ENCODE measurements at places on chromosomes 6 and 20. TPM values are rescaled to one million over a fixed set of nuclear protein-coding genes. Genes with fewer than 3 reads are reported as not detected.
A peak's percentile ranks its signal among the peaks of the same experiment; 100 is the strongest.

Gene OR12D1
- total RNA-seq: not detected

Gene CNKSR3
- total RNA-seq: not detected

Gene EDN3
- 0.22 TPM for total RNA-seq

Gene PTCRA
- total RNA-seq: not detected

Gene SIRPD
- 0.17 TPM for total RNA-seq

Gene RSPO3
- total RNA-seq: not detected

Gene BYSL
- total RNA-seq: 29.3 TPM

Gene LRFN2
- 0.08 TPM for total RNA-seq

Gene OR2J3
- not detected for total RNA-seq

Gene EFCAB8
- total RNA-seq: 1.2 TPM

Gene NRSN1
- not detected for total RNA-seq

Gene LY6G6C
- total RNA-seq: not detected

DNA sequence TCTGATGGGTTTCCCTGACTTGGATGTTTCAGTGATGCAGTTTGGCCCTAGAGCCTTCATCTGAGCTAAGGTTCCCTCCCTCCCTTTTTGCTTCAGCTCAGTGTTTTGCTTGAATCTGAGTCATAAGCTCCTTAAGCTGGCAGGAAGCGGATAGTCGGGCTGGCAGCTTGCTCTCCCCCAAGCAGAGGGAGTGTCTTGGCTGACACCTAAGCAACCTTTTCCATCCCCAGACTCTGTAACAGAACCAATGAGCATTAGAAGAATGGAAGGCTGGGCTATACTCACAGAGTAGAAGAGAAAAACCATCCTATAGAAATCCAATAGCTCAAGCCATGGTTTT, 98.3 kb downstream of the HAO1 start:
- H3K4me1 ChIP-seq: no peaks in the 10 kb centered on the region
- no peak for DNase-seq
- H3K27me3 ChIP-seq: no peaks in the 10 kb centered on the region
- no peak overlapping the region for H3K4me3 ChIP-seq
- H3K27ac ChIP-seq: no peak overlapping the region
- no peaks in the 10 kb centered on the region for H3K36me3 ChIP-seq

GRCh38 chr6:50889497-50889896, 70.8 kb downstream of the TFAP2B start:
- no peaks in the 10 kb centered on the region for H3K4me1 ChIP-seq
- no peaks in the 10 kb centered on the region for H3K27me3 ChIP-seq
- H3K27ac ChIP-seq: no peak overlapping the region
- no peak for DNase-seq
- no peak overlapping the region for H3K4me3 ChIP-seq

- no peaks in the 10 kb centered on the region for H3K36me3 ChIP-seq
- H3K4me3 ChIP-seq: no peak overlapping the region
- peak overlapping the region; percentile 27 for H3K27ac ChIP-seq
- peaks cover 24% of the 10 kb centered on the region for H3K4me1 ChIP-seq
Observed at GRCh38 chr20:24783631-24784492, 165.2 kb upstream of the CST7 start.

- no peak for DNase-seq
- H3K36me3 ChIP-seq: no peaks in the 10 kb centered on the region
- H3K27ac ChIP-seq: no peak overlapping the region
- no peaks in the 10 kb centered on the region for H3K4me1 ChIP-seq
- no peak overlapping the region for H3K4me3 ChIP-seq
- no peaks in the 10 kb centered on the region for H3K27me3 ChIP-seq
Observed at GRCh38 chr20:21189761-21190523, 64.1 kb downstream of the KIZ start.

GRCh38 chr6:120230008-120230407, 880.4 kb upstream of the MAN1A1 start:
- no peak overlapping the region for H3K27ac ChIP-seq
- H3K27me3 ChIP-seq: no peaks in the 10 kb centered on the region
- DNase-seq: no peak

GRCh38 chr6:169070506-169071176, 183.0 kb downstream of the THBS2 start:
- H3K27me3 ChIP-seq: no peaks in the 10 kb centered on the region
- no peak overlapping the region for H3K4me3 ChIP-seq
- H3K36me3 ChIP-seq: no peaks in the 10 kb centered on the region
- DNase-seq: no peak
- H3K27ac ChIP-seq: no peak overlapping the region

- no peaks in the 10 kb centered on the region for H3K4me1 ChIP-seq
- no peak overlapping the region for H3K27ac ChIP-seq
- DNase-seq: no peak
- H3K27me3 ChIP-seq: peaks cover 3% of the 10 kb centered on the region
- no peaks in the 10 kb centered on the region for H3K36me3 ChIP-seq
Observed at GRCh38 chr6:71510057-71510713, 221.6 kb downstream of the OGFRL1 start.

- no peak for DNase-seq
- no peak overlapping the region for H3K4me3 ChIP-seq
- no peaks in the 10 kb centered on the region for H3K27me3 ChIP-seq
- H3K4me1 ChIP-seq: peaks cover 17% of the 10 kb centered on the region
- no peak overlapping the region for H3K27ac ChIP-seq
Observed at GRCh38 chr6:170372380-170373325, 66.1 kb downstream of the FAM120B start.

GRCh38 chr6:127453845-127454619, 5.2 kb downstream of the KIAA0408 start:
- peaks cover 2% of the 10 kb centered on the region for H3K27me3 ChIP-seq
- DNase-seq: no peak
- H3K4me3 ChIP-seq: no peak overlapping the region
- no peaks in the 10 kb centered on the region for H3K36me3 ChIP-seq
- no peak overlapping the region for H3K27ac ChIP-seq
- H3K4me1 ChIP-seq: no peaks in the 10 kb centered on the region

DNA sequence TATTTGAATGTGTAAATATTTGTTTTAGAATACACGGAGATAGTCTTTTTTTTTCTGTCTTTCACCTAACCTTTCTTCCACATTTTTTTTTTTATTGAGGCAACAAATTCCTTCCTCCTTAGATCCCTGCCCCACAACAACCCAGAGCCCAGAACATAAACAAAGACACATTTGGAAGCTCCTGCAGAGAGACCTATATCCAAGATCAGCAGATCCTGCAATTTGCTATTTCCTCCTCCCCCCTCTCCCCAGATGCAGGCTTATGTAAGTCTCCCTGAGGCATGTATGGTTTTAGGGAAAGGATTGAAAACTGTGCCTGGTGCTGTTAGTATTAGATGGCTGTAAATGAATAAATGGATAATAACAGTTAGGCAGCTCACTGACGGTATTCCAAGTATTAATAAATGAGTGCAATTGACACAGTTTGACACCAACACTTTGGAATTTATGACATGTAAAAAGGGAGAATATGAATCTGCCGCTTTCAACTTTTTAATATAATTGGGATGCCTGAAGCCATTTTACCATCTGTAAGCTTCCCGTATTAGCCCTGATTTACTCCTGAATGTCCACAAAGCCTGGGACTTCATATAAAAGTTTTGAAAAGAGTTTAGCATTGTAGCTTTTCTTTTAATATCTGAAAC, 608.3 kb upstream of the CITED2 start:
- no peaks in the 10 kb centered on the region for H3K27me3 ChIP-seq
- no peaks in the 10 kb centered on the region for H3K4me1 ChIP-seq
- H3K4me3 ChIP-seq: no peak overlapping the region

- DNase-seq: no peak
- no peaks in the 10 kb centered on the region for H3K36me3 ChIP-seq
- H3K27me3 ChIP-seq: peaks cover 27% of the 10 kb centered on the region
Observed at GRCh38 chr20:50314678-50315335, 124.2 kb downstream of the CEBPB start.

DNA sequence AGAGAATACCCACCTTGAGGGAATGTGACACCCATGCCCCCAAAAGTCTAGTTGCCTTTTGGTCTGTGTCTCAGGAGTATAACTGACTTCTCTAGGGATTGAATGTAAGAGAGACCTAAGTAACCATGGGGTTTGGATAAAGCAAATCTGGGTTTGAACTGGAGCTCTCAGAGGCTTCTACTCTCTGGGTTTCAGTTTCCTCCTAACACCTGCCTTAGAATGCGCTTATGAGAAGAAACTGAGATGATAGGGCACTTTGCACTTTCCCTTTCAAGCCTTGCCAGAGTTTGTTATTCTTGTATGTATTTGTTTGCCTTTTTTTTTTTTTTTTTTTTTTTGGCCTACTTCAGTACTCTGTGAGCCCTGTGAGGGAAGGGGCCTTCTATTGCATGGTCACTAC, 19.4 kb downstream of the SDHAF4 start:
- DNase-seq: peak; percentile 10
- H3K36me3 ChIP-seq: peaks cover 45% of the 10 kb centered on the region
- peaks cover 15% of the 10 kb centered on the region for H3K4me1 ChIP-seq
- H3K27ac ChIP-seq: peak overlapping the region; percentile 72

- no peak overlapping the region for H3K27ac ChIP-seq
- no peak overlapping the region for H3K4me3 ChIP-seq
- DNase-seq: no peak
- H3K36me3 ChIP-seq: no peaks in the 10 kb centered on the region
- H3K4me1 ChIP-seq: no peaks in the 10 kb centered on the region
Observed at GRCh38 chr6:48073976-48074767, 36.8 kb downstream of the PTCHD4 start.

DNA sequence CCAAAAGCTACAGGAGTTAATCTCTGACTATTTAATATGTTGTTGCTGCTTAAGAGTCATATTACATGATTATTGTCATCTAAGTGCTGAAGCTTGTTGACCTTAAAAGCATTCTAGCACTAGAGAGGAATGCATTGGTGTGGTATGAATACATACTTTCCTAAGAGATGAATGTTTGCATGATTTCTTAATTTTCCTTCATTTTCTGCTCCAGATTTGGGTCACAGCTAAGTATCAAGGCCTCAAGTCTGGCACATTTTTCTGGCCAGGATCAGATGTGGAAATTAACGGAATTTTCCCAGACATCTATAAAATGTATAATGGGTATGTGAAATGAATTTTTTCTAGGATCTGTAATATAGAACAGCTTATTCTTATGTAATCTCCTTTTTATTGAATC, 53.6 kb downstream of the ENPP1 start:
- H3K4me1 ChIP-seq: no peaks in the 10 kb centered on the region
- H3K27me3 ChIP-seq: no peaks in the 10 kb centered on the region
- H3K4me3 ChIP-seq: no peak overlapping the region
- no peak overlapping the region for H3K27ac ChIP-seq
- H3K36me3 ChIP-seq: no peaks in the 10 kb centered on the region

DNA sequence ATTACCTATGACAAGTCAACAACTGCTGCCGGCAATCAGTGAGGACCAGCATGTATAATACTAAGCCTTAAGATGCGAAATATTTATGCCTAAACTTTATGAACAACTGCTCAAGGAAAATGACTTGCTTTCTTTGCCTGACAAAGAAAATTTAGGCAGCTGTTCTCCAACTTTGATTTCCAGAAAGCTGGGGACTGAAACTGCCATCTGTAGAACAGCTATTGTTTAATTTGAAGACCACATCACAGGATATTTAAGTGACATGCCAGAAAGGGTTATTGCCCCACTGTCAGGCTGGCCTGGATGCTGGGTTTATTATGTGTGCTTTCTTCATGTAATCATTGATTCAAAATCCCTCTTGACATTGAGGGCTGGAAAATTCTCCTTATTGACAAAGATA, 153.9 kb upstream of the ENPP5 start:
- no peak overlapping the region for H3K27ac ChIP-seq
- DNase-seq: no peak
- no peak overlapping the region for H3K4me3 ChIP-seq
- H3K36me3 ChIP-seq: no peaks in the 10 kb centered on the region
- peaks cover 9% of the 10 kb centered on the region for H3K27me3 ChIP-seq

GRCh38 chr6:133623621-133624020, 265.3 kb upstream of the TCF21 start:
- no peak for DNase-seq
- no peak overlapping the region for H3K27ac ChIP-seq
- H3K4me3 ChIP-seq: no peak overlapping the region

All from activated CD4-positive, alpha-beta T cell treated with anti-CD3 and anti-CD28 coated beads, Interleukin-2, amount 10 ng/mL, durations not matched to agents 7 days and 5 days (primary cell).